ENCODE measurements at places on chromosomes 7 and 10. TPM values are rescaled to one million over a fixed set of nuclear protein-coding genes. Genes with fewer than 3 reads are reported as not detected.

GRCh38 chr10:72001033-72001395, 36.8 kb downstream of the CHST3 start:
- no peak overlapping the region for H3K4me3 ChIP-seq
- H3K27ac ChIP-seq: peak overlapping the region; percentile 5

GRCh38 chr10:131099028-131099726, 212.3 kb downstream of the TCERG1L start:
- H3K27ac ChIP-seq: no peak overlapping the region
- H3K36me3 ChIP-seq: no peaks in the 10 kb centered on the region
- no peaks in the 10 kb centered on the region for H3K4me1 ChIP-seq
- peak; percentile 48 for DNase-seq
- no peaks in the 10 kb centered on the region for H3K27me3 ChIP-seq

Gene OR2A42
- total RNA-seq: not detected

Gene POM121L12
- not detected for total RNA-seq

Gene CYP2C19
- total RNA-seq: 1.8 TPM

DNA sequence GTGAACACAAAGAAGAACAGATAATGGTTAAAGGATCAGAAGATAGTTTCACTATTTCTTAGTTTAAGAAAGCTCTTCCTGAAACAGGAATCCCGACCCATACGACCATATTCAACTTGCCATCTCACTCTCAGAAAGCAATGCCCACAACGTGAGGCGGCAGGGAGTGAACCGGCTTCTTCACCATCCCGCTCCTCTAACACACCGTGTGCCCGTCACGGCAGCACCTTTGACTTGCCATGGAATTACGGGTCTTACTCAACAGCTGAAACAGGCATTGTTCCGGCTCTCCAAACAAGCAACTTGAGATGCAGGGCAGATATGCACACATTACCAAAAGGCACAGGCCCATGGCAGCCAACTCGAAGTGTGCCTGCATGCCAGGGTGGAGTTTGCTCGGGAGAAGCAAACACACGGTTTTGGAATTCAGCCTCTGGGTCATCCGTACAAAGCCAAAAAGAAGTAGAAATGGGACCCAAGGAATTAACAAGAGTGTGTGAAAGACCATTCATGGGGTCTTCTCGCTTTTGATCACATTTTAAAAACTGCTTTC, 293.6 kb downstream of the DNAJB6 start:
- no peak for DNase-seq
- no peaks in the 10 kb centered on the region for H3K36me3 ChIP-seq
- no peaks in the 10 kb centered on the region for H3K4me1 ChIP-seq
- H3K27me3 ChIP-seq: no peaks in the 10 kb centered on the region

DNA sequence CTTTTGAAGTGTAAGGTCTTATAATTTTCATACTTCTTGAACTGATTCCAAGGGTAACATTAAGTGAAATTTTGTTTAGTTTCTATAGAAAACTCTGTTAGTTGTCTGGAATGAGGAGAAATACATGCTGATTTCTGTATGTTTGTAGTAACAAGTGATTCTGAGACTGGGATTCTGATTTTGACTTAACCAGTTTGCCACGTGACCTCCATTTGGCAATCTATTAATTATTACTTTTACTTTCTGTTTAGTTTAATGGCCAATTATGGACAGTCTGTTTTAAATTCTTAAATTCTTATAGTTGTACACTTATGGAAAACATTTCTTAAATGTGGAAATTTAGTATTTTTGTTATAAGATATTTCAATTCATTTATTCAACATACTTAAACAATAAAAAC, 163.1 kb downstream of the ADK start:
- H3K4me1 ChIP-seq: no peaks in the 10 kb centered on the region
- DNase-seq: peak; percentile 18
- no peaks in the 10 kb centered on the region for H3K27me3 ChIP-seq
- peaks cover 1% of the 10 kb centered on the region for H3K36me3 ChIP-seq

DNA sequence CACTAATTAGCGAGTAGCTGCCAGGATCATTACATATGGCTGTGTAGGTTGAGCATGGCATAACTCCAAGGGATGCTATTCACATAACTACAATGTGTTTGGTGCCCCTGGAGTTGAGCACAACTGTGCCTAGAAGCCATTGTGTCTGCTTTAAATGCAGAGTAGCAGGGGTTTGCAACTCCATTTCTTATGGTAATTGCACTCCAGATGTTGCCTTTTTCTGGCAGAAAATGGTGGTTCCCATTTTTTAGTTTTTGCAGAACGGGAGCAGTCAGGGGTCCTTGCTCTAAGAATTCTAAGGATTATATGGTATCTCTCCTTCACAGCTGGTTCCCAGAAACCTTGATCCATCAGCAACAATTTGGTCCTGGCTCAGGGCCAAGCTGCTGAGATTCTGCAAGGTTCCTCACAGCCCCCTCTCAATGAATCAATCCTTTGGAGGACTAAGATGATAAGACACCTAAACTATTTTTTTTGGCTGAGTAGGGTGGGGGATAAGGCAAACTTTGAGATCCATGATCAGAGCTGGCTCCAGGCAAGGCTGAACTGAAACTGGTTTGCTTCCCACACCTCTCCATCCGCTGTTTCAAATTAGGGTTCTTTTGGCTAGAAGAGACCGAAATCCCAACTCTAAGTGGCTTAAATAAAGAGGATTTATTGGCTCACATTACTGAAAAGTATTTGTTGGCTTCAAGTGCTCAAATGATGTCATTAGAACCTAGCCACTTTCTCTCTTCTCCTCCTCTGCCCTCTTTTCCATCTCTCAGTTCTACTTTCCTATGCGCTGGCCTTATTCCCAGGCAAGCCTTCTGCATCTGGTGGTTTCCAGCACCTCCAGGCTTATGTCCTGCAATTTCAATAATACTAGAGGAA, 97.5 kb upstream of the CCDC6 start:
- H3K27ac ChIP-seq: no peak overlapping the region
- H3K4me3 ChIP-seq: no peak overlapping the region
- H3K4me1 ChIP-seq: no peaks in the 10 kb centered on the region
- DNase-seq: no peak
- H3K36me3 ChIP-seq: no peaks in the 10 kb centered on the region

Gene LOXL4
- 3.3 TPM for total RNA-seq

Gene HOXA10
- total RNA-seq: not detected

GRCh38 chr10:3805201-3805790, 20.3 kb upstream of the KLF6 start:
- peak overlapping the region; percentile 93 for H3K27ac ChIP-seq
- no peak for DNase-seq
- no peak overlapping the region for H3K4me3 ChIP-seq
- no peaks in the 10 kb centered on the region for H3K27me3 ChIP-seq
- peaks cover 25% of the 10 kb centered on the region for H3K4me1 ChIP-seq
- no peaks in the 10 kb centered on the region for H3K36me3 ChIP-seq

Gene ZNF804B
- total RNA-seq: not detected

Gene PODXL
- 71.2 TPM for total RNA-seq

GRCh38 chr10:115604627-115605026, 511.5 kb downstream of the ATRNL1 start:
- H3K27me3 ChIP-seq: no peaks in the 10 kb centered on the region
- no peak overlapping the region for H3K27ac ChIP-seq
- no peaks in the 10 kb centered on the region for H3K4me1 ChIP-seq
- no peak for DNase-seq
- H3K4me3 ChIP-seq: no peak overlapping the region

DNA sequence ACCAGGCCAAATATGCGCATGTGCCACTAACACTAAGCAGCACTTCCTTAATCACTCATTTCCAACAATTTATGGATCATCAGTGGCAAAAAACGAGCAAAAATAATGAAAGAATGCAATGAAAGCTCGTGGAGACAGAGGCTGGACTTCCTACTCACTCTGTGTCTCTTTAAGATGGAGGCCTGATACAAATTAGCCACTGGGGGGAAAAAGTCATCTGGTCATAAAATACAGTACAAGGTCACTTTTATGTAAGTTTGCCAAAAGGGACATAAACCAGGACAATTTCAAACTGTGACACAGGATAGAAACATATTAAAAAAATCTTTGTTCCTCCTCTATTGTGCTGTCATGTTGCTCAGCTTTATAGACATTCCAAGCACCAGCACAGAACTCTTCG, 101.7 kb downstream of the LMBR1 start:
- no peaks in the 10 kb centered on the region for H3K4me1 ChIP-seq
- H3K27me3 ChIP-seq: no peaks in the 10 kb centered on the region
- no peak overlapping the region for H3K27ac ChIP-seq
- H3K36me3 ChIP-seq: no peaks in the 10 kb centered on the region

Gene BMPER
- 13.8 TPM for total RNA-seq

DNA sequence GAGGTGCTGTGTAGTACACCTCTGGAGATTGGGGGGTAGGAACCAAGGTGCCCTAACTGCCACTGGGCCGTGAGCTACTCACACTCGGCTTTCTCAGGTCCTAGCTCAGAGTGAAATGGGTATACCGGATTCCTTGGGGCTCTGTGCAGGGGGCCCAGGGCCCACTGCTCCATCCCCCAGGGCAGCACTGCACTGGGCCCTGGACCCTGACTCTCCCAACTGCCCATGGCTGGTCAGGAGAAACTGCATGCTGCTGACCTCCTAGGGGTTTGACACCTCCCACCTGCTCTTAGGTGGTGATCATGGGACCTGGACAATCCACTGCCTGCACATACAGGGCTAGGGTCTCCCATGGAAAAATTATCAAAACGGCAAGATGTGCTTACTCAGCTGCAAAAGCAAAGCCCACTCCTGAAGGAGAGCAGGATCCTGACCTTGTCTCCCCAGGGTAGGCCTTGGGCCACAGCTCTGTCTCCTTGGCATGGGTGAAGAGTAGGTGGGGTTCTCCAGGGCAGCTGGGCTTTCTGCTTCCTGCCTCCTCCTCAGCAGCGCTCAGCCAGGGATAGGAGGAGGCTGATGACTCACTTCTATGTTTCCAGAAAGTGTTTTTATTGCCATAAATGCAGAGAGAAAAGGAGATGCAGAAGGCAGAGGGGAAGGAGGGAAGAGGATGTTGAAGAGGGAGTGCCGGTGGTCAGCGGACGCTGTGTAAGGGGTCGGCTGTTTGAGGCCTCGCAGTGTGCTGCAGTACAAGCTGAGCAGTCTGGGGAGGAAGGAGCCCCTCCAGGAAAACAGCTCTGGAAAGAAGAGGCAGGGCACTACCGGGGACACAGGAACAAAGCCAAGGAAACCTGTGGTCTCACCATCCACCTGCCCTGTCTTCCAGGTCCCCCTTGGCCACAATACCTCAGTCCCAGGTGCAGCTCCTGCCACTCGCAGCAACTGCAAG, 107.8 kb downstream of the ARHGAP22 start:
- no peak for DNase-seq
- no peaks in the 10 kb centered on the region for H3K4me1 ChIP-seq
- H3K27ac ChIP-seq: no peak overlapping the region
- no peak overlapping the region for H3K4me3 ChIP-seq

Gene XPNPEP1
- total RNA-seq: 52.4 TPM

Measured in lung (tissue), 17 donors.